Trophoblast cell (in vitro differentiated cells and primary cell): ENCODE measurements at places on chromosomes 1 and 21.
A peak's percentile ranks its signal among the peaks of the same experiment; 100 is the strongest.

DNA sequence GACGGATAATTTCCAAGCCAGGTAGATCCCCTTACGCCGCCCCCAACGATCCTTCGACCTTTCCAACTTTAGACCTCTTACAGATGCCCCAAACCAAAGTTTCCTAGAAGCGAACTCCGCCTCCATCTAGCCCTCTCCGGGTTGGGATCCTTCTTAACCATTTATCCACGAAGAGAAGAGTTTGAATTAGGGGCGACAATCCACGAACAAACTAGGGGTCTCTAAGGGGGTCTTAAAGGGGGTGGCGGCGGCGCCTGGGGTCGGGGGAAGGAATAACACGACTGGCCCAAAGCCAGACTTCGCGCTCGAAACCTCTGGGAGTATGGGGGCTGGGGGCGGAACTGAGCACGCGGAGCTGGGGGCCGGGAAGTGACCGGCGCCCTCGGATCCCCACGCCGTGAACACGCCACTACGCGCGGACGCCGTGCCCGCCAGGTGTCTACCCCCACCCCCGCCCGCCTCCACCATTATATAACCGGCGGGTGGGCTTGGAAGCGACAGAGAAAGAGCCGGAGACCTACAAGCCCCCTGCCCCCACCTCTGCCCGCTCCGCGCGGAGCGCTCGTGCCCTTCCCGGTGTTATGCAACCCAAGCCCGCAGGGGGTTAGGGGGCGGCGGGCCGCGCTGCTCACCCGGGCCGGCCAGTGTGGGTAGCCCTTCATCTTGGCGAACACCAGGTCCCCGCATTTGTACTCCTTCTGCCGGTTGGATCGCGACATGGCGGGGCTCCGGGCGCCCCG is 594 bp downstream of the HDGF start:
- peak overlapping the region; percentile 84 for H3K27ac ChIP-seq
- H3K36me3 ChIP-seq: peaks cover 5% of the 10 kb centered on the region
- H3K27me3 ChIP-seq: no peaks in the 10 kb centered on the region
- DNase-seq: peak; percentile 70
- peak overlapping the region; percentile 92 for H3K4me3 ChIP-seq
- H3K4me1 ChIP-seq: peaks cover 36% of the 10 kb centered on the region

DNA sequence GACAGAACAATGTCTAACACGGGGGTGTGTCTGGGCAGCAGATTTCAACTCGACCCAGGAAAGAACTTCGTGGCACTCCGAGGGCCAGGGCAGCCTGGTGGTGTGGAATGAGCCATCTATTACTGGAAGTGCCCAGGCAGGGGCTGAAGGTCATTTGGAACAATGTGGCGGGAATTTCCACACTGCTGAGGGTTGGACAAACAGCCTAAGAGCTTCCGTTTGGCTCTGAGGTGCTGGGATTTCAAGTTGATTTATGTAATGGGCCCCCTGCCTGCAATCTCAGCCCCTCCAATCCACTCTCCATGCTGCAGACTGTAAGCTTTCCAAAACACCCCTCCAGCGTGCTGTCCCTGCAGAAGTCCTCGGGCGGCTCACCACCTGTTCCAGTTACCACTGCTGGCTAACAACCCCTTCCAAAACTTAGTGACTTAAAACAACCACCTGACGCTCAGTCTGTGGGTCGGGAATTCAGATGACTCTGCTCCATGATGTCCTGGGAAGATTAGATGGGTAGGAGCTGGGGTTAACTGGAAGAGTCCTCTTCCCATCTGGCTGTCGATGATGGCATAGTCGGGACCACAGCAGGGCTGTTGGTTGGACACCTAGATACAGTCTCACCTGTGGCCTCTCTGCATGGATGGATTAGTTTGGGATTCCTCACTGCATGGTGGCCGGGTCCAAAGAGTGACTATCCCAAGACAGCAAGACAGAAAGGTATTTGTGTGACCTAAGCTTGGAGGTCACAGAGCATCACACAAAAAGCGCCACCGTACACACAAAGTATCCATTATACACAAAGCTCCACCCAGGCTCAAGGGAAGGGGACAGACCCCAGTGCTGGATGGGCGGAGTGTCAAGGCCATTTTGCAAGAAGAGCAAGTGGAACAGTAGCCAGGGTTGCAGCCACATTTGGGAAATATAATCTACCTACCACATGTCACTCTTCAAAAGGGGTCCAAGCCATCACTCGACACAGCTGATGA is 89.7 kb upstream of the IFFO2 start:
- DNase-seq: no peak
- H3K36me3 ChIP-seq: no peaks in the 10 kb centered on the region
- no peak overlapping the region for H3K4me3 ChIP-seq
- no peaks in the 10 kb centered on the region for H3K27me3 ChIP-seq
- H3K4me1 ChIP-seq: no peaks in the 10 kb centered on the region

- no peak overlapping the region for H3K4me3 ChIP-seq
- no peak overlapping the region for H3K27ac ChIP-seq
Observed at GRCh38 chr21:45970674-45971615, 10.6 kb upstream of the COL6A1 start.

- no peaks in the 10 kb centered on the region for H3K4me1 ChIP-seq
- no peaks in the 10 kb centered on the region for H3K27me3 ChIP-seq
- H3K27ac ChIP-seq: no peak overlapping the region
- H3K36me3 ChIP-seq: no peaks in the 10 kb centered on the region
Observed at GRCh38 chr1:175481126-175482070, 262.0 kb downstream of the TNR start.

GRCh38 chr1:219990782-219991510 is 55.4 kb downstream of the EPRS1 start:
- peaks cover 5% of the 10 kb centered on the region for H3K36me3 ChIP-seq
- no peak overlapping the region for H3K27ac ChIP-seq
- peak; percentile 42 for DNase-seq
- no peak overlapping the region for H3K4me3 ChIP-seq

GRCh38 chr1:206575165-206575893 is 36.9 kb downstream of the EIF2D start:
- H3K4me1 ChIP-seq: no peaks in the 10 kb centered on the region
- H3K27me3 ChIP-seq: no peaks in the 10 kb centered on the region
- H3K4me3 ChIP-seq: no peak overlapping the region
- DNase-seq: no peak
- H3K27ac ChIP-seq: no peak overlapping the region
- H3K36me3 ChIP-seq: no peaks in the 10 kb centered on the region

GRCh38 chr1:200022239-200022804 is 5.2 kb upstream of the NR5A2 start:
- H3K27me3 ChIP-seq: no peaks in the 10 kb centered on the region
- no peaks in the 10 kb centered on the region for H3K36me3 ChIP-seq
- H3K27ac ChIP-seq: no peak overlapping the region
- DNase-seq: no peak
- H3K4me1 ChIP-seq: no peaks in the 10 kb centered on the region

- no peaks in the 10 kb centered on the region for H3K36me3 ChIP-seq
- peaks cover 12% of the 10 kb centered on the region for H3K4me1 ChIP-seq
- H3K4me3 ChIP-seq: peak overlapping the region; percentile 80
Observed at GRCh38 chr1:226111098-226111882, 48.8 kb downstream of the H3-3A start.

- no peaks in the 10 kb centered on the region for H3K27me3 ChIP-seq
- H3K36me3 ChIP-seq: no peaks in the 10 kb centered on the region
- H3K4me3 ChIP-seq: no peak overlapping the region
Observed at GRCh38 chr1:185568155-185569123, 165.8 kb upstream of the HMCN1 start.

DNA sequence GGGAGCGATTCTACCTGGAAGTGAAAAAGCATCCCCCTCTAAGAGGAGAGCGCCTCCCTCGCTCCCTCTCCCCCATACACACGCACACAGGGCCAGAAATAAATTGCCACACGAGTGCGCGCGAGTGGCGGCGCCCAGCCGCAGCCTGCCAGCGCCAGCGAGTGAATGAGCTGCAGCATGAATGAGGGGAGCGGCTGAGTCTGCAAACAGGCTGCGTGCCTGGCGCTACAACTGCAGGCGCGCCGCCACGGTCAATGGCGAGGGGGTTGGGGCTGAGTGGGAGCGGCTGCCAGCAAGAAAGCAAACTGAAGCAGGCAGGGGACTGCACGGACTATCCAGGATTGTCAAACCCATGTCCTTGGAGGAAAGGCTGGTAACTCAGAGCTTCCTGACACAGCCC is 2.2 kb downstream of the CAMK1G start:
- peaks cover 32% of the 10 kb centered on the region for H3K4me1 ChIP-seq
- peak overlapping the region; percentile 15 for H3K27ac ChIP-seq
- H3K36me3 ChIP-seq: no peaks in the 10 kb centered on the region
- no peak overlapping the region for H3K4me3 ChIP-seq

- H3K27ac ChIP-seq: no peak overlapping the region
- H3K27me3 ChIP-seq: no peaks in the 10 kb centered on the region
- H3K36me3 ChIP-seq: peaks cover 2% of the 10 kb centered on the region
- DNase-seq: no peak
- no peak overlapping the region for H3K4me3 ChIP-seq
Observed at GRCh38 chr21:37416914-37417313, 50.3 kb downstream of the DYRK1A start.

DNA sequence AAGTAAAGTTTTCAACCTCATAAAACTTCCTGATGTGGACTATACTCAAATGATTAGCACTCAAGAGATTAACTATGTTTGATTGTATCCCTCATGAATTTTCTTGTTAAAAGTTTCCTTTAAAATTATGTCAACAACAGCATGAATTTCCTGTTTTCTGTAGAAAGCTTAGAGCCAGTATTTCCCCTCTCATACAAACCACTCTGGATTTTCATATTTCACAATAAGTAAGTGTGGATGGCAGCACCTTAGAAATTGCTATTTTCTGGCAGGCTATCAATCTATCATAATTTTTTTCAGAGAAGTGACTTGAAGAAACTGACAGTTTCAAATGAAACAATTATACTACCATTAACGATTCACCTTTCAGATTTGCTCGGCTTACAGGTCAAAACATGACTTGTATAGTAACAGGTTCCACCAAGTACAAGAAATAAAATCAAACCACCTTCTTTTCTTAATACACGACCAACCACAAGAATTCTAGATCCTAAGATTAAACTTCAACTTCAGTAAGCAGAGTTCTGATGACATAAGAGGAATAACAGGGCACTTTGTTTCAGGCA is 20.8 kb downstream of the ELK4 start:
- H3K27ac ChIP-seq: no peak overlapping the region
- H3K4me1 ChIP-seq: no peaks in the 10 kb centered on the region
- no peaks in the 10 kb centered on the region for H3K27me3 ChIP-seq
- DNase-seq: no peak

DNA sequence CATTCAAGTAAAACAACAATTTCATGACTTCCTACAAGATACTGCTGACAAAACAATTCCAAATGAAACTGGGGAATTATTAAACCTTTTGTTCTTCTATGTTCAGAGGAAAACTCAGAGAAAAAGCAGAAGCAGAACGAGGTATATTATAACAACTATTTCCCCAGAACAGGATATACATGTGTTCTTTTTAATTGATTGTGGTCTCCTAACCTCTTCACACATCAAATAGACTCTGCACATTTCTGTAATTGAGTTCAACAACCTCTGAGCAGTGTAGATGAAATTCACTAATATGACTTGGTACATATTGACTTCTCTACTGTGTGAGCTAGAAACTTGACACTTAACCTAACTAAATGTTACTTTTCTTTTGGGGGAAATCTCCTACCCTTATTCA is 584.2 kb downstream of the NEGR1 start:
- H3K4me1 ChIP-seq: no peaks in the 10 kb centered on the region
- no peaks in the 10 kb centered on the region for H3K36me3 ChIP-seq
- H3K27me3 ChIP-seq: no peaks in the 10 kb centered on the region
- no peak overlapping the region for H3K4me3 ChIP-seq
- DNase-seq: no peak

- no peak for DNase-seq
- no peak overlapping the region for H3K4me3 ChIP-seq
- H3K4me1 ChIP-seq: no peaks in the 10 kb centered on the region
- H3K36me3 ChIP-seq: peaks cover 18% of the 10 kb centered on the region
Observed at GRCh38 chr1:236812334-236813030, 17.4 kb downstream of the MTR start.

GRCh38 chr1:33186936-33187335 is 5.1 kb upstream of the TRIM62 start:
- H3K4me3 ChIP-seq: no peak overlapping the region
- peaks cover 12% of the 10 kb centered on the region for H3K4me1 ChIP-seq
- H3K36me3 ChIP-seq: no peaks in the 10 kb centered on the region
- H3K27me3 ChIP-seq: no peaks in the 10 kb centered on the region
- no peak for DNase-seq

GRCh38 chr1:209038316-209038715 is 545.2 kb upstream of the CAMK1G start:
- no peaks in the 10 kb centered on the region for H3K36me3 ChIP-seq
- H3K27ac ChIP-seq: no peak overlapping the region
- H3K4me1 ChIP-seq: peaks cover 5% of the 10 kb centered on the region

GRCh38 chr21:31041295-31042079 is 3.2 kb upstream of the KRTAP19-8 start:
- DNase-seq: no peak
- H3K36me3 ChIP-seq: no peaks in the 10 kb centered on the region
- no peak overlapping the region for H3K27ac ChIP-seq
- H3K4me1 ChIP-seq: peaks cover 5% of the 10 kb centered on the region
- no peak overlapping the region for H3K4me3 ChIP-seq
- H3K27me3 ChIP-seq: no peaks in the 10 kb centered on the region

GRCh38 chr1:243501002-243501401 is 245.2 kb downstream of the SDCCAG8 start:
- no peaks in the 10 kb centered on the region for H3K36me3 ChIP-seq
- no peak overlapping the region for H3K27ac ChIP-seq
- H3K27me3 ChIP-seq: no peaks in the 10 kb centered on the region
- DNase-seq: no peak
- peaks cover 6% of the 10 kb centered on the region for H3K4me1 ChIP-seq

- no peaks in the 10 kb centered on the region for H3K4me1 ChIP-seq
- no peak overlapping the region for H3K4me3 ChIP-seq
- no peak for DNase-seq
- no peak overlapping the region for H3K27ac ChIP-seq
- peaks cover 24% of the 10 kb centered on the region for H3K36me3 ChIP-seq
- H3K27me3 ChIP-seq: no peaks in the 10 kb centered on the region
Observed at GRCh38 chr1:21705303-21705980, 36.3 kb upstream of the RAP1GAP start.

DNA sequence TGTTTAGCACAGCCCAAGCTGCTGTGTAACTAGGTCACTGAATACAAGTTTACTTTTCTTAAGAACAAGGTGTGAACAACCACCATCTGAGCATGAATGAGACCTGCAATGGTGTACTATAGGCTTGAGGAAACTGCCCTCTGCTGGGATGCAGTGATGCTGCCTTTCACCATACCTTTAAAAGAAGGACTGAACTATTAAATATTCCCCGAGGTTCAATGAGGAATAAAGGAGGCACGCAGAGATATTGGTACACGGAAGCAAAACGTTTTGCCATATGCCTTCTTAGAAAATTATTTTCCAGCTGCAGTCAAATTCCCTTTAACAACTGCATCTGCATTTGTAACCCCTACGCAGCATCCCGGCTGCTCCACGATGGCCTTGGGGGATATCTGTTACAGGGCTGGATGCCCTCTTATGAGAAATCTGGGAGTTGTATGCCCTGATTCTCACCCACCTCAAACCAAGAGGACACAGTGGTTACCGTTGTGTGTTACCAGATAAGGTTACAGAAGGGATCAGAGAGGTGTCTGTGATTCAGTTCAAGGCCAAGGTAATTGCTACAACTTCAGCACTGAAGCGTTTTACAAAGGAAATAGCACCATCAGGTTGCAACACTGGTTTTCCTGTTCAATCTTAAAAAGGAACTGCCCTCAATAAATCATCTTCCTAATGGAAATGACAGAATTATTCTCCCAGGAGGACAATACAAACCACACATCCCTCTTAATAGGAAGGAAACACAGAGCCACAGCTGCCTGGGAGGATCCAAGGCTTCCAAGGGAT is 470.5 kb downstream of the LTN1 start:
- H3K27me3 ChIP-seq: no peaks in the 10 kb centered on the region
- no peak overlapping the region for H3K27ac ChIP-seq
- no peaks in the 10 kb centered on the region for H3K36me3 ChIP-seq
- H3K4me3 ChIP-seq: no peak overlapping the region
- no peaks in the 10 kb centered on the region for H3K4me1 ChIP-seq
